Stimulated activated CD8-positive, alpha-beta memory T cell treated with anti-CD3 and anti-CD28 coated beads, Interleukin-2, amount 100 ng/mL, for 1 hour (primary cell): ENCODE measurements at places on chromosomes 4 and X.

DNA sequence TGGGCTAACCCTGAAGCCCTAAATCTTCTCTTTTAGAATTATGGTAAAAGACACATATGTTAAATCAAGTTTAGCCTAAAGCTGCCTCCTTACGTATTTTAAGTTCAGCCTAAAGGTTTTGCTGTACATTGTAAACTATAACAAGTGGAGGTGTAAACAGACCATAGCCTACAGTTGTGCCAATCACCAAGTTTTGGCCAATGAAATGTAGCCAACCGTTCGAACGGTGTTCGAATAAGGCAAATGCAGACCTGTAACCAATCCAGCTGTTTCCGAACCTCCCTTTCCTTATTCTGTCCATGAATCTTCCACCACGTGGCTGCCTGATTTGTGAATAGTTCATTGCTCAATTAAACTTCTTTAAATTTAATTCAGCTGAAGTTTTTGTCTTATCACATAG is 52.1 kb upstream of the TBC1D9 start:
- DNase-seq, result no peak

- DNase-seq, result peak; percentile 87
These were observed 714 bp downstream of the USP11 start for GRCh38 chrX:47233333-47234113.

GRCh38 chrX:155896512-155896911 is 15.4 kb downstream of the VAMP7 start:
- DNase-seq, result no peak

DNA sequence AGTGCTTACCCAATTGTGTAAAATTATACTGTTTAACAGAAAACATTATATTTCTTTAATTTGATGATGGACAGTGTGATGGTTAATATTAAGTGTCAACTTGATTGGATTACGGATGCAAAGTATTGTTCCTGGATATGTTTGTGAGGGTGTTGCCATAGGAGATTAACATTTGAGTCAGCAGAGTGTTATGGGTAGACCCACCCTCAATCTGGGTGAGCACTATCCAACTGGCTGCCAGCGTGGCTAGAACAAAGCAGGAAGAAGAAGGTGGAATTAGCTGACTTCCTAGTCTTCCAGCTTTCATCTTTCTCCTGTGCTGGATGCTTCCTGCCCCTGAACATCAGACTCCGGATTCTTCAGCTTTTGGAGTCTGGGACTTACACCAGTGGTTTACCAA is 42.1 kb downstream of the HS6ST2 start:
- DNase-seq, result no peak

DNA sequence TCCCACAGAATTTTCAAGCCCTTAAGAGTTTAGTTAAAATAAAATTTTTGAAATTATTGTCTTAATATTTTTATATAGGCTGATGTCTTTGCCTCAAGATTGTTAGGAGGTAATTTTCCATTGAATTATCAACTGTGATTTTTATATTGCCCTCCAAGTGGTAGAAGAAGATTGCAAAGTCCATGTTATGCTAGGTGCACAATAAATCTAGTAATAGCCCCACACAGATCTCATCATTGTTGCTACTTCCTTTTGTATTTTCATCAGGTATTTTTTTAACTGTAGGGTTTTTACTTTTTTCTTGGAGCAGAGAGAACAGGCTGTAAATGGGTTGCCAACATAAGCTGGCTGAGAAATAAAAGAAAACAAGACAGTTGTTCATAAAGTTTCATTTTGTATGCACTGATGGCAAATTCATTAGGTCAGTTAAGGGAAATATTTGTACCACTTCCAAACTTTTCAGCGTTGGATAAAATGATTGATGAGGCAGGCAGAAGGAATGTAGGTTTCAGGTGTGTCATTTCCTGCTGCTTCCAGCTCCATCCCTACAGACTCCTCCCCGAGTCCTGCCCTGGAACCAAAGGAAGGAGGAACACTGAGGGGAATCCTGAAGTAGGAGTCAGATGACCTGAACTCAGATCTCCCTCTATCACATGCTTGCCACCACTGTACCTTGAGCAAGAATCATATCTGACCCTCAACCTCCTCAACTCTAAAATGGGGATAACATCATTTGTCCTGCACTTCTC is 105.5 kb downstream of the PRRG1 start:
- no peak for DNase-seq

GRCh38 chr4:26717332-26717731 is 133.4 kb downstream of the TBC1D19 start:
- DNase-seq, result no peak

GRCh38 chrX:120725874-120726273 is 96.0 kb upstream of the C1GALT1C1 start:
- no peak for DNase-seq

GRCh38 chr4:99614491-99614890 is 39.9 kb downstream of the MTTP start:
- no peak for DNase-seq

DNA sequence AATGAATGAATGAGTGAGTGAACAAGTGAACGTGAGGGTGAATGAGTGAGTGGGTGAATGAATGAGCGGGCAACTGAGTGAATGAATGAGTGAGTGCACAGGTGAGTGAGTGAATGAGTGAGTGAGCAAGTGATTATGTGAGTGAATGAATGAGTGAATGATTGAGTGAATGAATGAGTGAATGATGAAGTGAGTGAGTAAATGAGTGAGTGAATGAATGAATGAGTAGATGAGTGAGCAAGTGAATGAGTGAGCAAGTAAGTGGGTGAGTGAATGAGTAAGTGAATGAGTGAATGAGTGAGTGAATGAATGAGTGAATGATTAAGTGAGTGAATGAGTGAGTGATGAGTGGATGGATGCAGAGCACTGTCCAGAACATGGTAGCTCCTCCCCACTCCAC is 205.8 kb downstream of the STK32B start:
- no peak for DNase-seq

- no peak for DNase-seq
These were observed 272.8 kb upstream of the GATB start for GRCh38 chr4:152033621-152034020.

DNA sequence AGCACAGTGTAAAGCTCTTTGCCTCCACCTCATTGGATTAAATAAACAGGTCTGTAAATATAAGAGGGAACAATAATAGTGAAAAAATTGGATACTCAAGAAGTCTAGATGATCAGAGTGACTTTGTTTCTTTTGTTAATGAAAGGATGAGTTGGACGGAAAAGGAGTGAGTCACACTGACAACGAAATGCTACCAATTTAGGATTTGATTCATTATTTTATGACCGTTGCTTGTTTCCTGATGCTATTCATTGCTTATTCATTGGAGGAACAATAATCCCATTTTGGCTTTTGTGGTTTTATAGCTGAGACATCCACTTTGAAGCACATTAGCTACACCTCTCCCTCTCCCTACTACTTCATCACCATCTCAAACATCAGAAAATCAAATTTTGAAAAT is 74.4 kb upstream of the DYNLT3 start:
- DNase-seq, result no peak

- DNase-seq, result no peak
These were observed 208.3 kb downstream of the GABRB1 start for GRCh38 chr4:47239649-47240048.

DNA sequence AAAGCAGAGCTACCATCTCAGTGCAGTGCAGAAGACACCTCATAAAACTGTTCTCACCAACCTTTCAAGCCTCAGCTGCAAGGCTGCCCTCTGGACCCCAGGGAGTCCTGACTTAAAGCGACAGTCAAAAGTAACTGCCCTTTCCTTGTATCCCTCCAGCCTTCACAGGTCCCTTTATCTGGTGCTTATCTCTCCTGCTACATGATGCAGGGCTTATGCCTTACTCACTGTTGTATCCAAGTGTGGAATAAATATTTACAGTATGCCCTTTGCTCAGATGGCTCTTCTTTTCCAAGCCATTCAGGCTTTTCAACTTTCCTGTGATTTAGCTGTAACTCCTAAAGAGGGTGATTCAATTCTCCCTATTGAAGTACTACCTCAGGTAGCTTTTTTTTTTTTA is 92.6 kb downstream of the KDR start:
- no peak for DNase-seq

- DNase-seq, result no peak
These were observed 190.6 kb upstream of the TTC29 start for GRCh38 chr4:147136310-147136709.

- DNase-seq, result no peak
These were observed 161.5 kb upstream of the SFRP2 start for GRCh38 chr4:153950100-153950979.

GRCh38 chrX:13109817-13110216 is 65.4 kb upstream of the FAM9C start:
- no peak for DNase-seq

DNA sequence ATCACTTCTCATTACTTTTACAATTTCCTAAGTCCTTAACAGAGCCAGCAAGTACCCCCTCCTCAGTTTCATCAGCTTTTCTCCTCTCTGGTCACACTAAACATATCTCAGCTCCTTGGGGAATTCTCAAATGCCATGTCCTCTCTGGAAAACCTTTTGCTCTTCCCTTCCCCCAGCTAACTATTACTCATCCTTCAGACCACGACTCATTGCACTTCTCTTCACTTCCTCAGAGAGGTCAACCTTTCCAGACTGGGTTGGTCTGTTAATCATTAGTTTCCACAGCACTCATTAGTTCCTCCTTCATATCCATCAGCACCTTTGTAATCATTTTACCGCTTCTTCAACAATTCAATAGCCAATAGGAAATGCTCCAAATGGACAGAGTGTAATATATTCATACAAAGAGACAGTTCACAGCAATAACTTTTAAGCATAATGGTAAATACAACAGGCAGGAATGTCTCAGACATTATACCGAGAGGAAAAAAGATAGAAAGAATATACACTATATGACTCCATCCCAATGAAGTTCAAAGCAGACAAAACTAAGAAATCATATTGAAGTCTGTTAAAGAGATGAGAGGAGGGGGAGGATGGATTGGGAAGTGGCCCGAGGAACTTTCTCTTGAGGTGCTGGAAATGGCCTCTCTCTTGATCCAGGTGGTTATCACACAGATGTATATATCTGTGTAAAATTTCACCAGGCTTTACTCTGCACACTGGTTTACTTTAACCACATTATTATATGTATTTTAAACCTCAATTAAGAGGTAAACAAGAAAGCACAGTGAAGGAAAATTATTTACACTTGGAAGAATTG is 39.6 kb downstream of the DDX60L start:
- no peak for DNase-seq

GRCh38 chrX:45232139-45232538 is 31.5 kb upstream of the DIPK2B start:
- no peak for DNase-seq

DNA sequence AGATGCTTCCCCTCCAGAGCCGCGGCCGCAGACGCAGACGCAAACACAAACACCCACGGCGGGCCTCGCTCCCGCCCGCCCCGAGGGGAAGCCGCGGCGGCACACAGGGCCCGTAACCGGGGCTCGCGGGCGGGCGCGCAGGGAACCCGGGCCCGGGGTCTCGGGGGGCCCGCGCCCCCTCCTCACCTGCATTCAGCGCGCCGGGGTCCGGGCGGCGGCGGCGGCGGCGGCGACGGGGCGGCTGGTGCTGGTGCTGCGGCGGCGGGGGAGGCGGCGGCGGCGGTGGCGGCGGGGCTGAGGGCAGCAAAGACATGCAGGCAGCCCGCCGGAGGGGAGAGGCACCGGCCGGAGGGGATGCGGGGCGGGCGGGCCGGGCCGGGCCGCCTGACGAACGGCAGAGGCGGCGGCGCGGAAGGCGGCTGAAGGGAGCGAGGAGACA is 255 bp upstream of the CNOT6L start:
- DNase-seq, result peak; percentile 13

DNA sequence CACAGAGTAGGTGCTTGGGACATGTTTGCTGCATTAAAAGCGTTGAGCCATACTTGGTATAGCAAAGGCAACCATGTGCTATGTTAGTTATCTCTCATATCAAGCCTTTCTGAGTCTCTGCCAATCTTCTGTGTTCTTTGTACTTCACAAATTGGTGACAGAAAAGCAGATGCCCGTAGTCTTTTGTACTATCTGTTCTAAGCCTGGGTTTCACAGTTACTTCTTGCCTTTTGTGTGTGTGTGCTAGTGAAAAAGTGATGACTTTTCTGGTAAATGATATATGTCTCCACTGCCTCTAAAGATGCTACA is 16.1 kb upstream of the KLHL2 start:
- no peak for DNase-seq

GRCh38 chr4:164177753-164178152 is 576.2 kb upstream of the SMIM31 start:
- no peak for DNase-seq

DNA sequence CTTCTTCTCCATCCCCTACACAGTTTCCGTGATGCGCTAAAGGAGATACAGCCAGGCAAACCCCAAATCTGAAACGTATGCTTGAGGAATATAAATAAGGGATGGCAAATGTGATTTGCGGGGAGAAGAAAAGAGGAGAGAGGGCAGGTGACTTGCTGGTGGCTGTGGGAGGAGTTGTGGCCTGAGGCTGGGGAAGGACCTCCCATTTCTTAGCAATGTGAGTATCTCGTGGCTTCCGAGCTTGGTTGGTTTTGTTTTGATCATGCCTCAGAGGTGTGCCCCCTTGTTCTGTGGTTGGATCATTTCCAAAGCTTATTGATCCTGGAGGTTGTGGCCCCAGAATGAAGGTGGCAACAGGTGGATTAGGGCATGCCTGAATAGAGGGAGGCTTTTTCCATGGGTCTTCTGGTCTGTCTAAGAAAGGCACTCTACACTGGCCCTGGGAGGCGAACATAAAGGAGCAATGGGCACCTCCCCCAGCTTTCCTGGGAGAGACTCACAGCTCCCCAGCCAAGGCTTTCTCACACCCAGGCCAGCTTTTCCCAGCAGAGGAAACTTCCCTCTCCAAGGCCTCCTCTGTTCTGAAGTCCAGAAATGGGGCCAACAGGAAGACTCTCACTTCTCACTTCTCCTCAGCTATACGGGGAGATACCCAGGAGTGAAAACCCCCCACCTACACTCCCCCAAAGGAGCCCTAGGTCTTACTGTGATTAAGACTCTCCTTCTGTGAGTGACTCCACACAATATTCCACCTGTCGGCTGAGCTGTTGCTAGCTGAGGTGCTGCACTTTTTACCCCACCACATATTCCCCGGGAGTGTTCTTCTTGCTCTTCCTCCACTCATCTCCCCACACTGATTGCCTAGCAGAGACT is 40.0 kb downstream of the C4orf51 start:
- DNase-seq, result no peak

DNA sequence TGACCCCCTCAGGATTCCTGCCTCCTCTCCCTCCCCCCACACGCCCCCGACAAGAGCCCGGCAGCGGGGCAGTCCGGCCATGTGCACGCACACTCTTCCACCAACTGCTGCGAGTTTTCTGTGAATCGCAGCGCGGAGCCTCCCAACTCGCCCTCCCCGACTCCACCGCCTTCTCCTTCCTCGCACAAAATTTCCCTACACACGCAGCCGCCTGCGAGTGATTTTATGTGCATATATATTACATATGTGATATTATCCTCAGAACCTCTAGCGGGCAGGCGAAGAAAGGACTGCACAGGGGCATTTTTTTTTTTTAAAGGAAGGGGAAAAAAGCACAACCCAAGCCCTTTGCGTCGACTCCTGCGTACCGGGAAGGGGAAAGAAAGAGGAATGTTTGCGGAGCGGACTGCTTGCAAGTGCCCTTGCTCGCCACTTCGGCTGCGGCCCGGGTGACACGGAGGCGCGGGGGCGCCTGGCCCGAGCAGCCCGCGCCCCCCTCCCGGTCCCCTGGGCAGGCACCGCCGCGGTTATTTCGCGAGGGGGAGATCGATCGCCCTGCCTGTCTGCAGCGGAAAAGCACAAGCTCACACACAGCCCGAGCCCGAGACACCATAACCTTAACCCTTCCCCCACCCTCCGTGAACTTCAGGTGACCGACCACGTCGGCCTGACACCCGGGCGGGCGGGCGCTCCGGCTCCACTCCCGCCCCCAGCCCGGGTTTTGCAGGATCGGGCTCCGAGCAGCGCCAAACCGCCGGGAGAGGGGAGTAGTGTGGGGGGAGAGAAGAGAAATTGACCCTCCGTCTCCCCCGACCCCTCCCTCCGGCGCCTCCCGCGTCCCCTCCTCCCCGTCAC is 2.3 kb downstream of the ZNF827 start:
- DNase-seq, result peak; percentile 37
